Spinal cord (tissue), 10 donors: ENCODE measurements at places on chromosomes 2 and 18. TPM values are rescaled to one million over a fixed set of nuclear protein-coding genes. Genes with fewer than 3 reads are reported as not detected.

- H3K4me1 ChIP-seq = no peaks in the 10 kb centered on the region
- no peak for DNase-seq
- no peaks in the 10 kb centered on the region for H3K27me3 ChIP-seq
Observed at GRCh38 chr2:188969236-188969635, 4.9 kb upstream of the COL3A1 start.

DNA sequence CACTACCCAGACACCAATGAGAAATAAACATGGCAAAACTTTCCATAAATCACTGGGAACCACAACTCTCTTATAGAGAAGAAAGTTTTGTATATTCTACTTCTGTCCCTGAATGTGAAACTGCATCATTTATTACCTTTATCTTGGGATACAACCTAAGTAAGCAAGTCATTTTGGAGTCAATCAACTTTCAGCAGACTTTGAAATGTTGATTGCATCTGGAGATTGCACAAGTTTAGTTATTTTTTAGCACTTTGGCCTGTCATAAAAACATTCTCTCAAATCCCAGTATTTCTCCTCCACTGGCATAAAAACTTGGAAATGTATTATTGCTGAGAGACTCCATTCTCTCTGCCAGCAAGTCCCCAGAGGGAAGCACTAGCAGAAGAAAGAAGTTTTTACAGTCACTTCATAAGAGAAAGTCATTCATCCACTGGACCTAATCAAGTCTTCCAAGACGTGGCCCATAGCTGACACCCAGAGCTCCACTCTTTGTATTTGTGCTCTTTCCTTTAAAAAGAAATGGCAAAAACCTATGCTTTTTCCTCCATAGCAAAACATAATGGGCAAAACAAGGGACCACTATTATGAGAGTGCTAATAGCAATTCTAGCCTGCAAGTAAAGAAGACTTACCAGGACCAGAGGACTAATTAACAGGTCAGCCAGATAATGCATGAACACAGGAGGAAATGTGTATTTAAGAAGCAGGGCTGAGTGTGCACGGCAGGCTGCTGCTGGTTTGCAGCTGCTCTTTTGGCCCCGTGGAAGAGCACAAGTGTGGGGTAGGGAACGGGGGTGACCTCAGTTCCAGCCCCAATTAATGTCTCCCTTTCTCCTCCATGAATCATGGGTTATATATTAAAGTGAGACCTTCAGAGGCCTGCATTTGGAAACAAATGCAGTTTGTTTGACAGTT lies 171.5 kb downstream of the INO80D start:
- H3K27me3 ChIP-seq = no peaks in the 10 kb centered on the region
- no peak overlapping the region for H3K27ac ChIP-seq
- DNase-seq = no peak
- H3K4me1 ChIP-seq = no peaks in the 10 kb centered on the region
- H3K36me3 ChIP-seq = no peaks in the 10 kb centered on the region
- no peak overlapping the region for H3K4me3 ChIP-seq

DNA sequence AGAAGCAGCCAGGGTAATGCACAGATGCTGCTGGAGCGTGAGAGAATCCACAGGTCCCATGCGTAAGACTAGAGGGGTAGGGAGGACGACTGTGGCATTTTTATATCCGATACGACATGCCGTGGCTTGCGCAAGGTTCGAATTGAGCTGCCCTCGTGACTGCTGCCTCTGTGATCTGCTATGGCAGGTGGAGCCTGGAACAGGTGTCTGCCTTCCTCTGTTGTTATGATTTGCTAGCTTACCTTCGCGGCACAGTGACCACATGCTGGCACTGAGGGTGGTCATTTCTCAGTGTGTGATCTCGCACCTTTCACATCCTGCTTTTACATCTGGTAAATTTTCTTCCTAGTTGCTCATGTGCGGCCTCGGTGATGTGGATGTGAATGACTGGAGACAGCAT lies 240.2 kb downstream of the ALPK2 start:
- no peak overlapping the region for H3K4me3 ChIP-seq
- peaks cover 31% of the 10 kb centered on the region for H3K36me3 ChIP-seq
- peaks cover 13% of the 10 kb centered on the region for H3K4me1 ChIP-seq
- DNase-seq = no peak
- H3K27ac ChIP-seq = no peak overlapping the region

QPCT gene
- 26.1 TPM for total RNA-seq

DNA sequence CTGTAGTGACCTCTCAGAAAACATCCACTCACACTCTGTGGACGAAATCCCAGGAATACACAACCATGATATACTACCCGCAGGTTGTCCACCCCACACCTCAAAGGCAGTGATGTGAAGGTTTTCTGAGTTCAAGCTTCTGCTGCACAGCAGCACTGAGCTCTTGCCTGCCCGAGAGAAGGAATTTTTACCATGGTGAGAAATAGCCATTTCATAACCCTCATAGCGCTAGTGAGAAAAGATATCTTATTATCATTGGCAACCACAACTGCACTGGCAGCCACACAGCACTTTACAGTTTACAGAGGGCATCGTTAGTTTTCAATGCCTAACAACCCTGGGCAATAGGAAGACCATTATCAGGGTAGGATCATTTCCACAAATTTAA lies 36.9 kb downstream of the NAPG start:
- peaks cover 16% of the 10 kb centered on the region for H3K4me1 ChIP-seq
- H3K4me3 ChIP-seq = no peak overlapping the region
- H3K36me3 ChIP-seq = peaks cover 2% of the 10 kb centered on the region
- no peak for DNase-seq
- no peak overlapping the region for H3K27ac ChIP-seq

INHBB gene
- 2.8 TPM for total RNA-seq
